ENCODE measurements at places on chromosomes 16 and 17.

DNA sequence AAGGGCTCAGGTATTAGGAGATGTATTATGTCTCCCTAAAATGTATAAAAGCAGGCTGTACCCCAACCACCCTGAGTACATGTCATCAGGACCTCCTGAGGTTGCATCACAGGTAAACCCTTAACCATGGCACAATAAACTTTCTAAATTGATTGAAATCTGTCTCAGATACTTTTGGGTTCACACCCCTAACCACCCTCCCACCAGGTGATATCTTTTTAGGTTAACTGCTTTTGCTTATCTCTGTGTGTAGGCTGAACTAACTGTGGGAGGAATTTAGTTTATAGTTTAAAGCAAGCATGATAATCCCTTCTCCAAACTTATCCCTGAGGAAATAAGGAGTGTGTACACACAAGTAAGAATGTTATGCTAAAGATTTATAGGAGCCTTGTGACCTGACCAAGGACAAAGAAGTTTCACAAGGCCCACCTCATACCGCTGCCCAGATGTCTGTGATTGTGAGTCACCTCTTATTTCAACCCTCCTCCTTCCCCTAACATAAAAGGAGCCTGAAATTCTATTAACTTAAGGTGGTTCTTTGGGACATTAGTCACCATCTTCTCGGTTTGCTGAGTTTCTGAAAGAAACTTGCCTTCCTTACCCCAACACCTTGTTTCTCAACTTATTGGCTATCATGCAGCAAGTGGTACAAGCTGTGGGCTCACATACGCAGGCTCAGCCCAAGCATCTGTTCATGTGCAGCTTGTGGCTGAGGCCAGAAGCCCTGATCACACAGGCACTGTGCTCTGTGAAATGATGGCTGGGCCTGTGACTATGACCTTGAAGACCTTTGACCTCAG lies 11.3 kb downstream of the PRSS22 start:
- DNase-seq: no peak

- DNase-seq: no peak
Observed at GRCh38 chr16:8183176-8184099, 406.9 kb downstream of the TMEM114 start.

DNA sequence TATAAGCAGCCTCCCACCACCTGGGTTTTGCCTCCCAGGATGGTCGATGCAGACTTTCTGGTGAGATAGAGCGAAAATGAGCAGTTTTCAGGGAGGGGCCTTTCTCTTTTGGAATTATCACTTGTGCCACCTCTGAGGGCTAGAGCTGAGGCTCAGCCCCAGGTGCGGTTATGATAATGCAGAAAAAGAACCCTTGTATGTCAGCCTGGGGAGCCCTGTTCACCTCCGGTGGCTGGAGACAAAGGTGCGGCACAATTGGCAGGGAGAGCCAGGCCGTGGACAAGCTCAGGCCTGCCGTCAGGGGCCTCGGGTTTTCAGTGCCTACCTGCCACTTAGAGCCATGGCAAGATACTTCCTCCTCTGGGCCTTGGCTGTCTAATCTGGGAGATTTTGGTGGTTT lies 4.4 kb downstream of the SCPEP1 start:
- no peak for DNase-seq

DNA sequence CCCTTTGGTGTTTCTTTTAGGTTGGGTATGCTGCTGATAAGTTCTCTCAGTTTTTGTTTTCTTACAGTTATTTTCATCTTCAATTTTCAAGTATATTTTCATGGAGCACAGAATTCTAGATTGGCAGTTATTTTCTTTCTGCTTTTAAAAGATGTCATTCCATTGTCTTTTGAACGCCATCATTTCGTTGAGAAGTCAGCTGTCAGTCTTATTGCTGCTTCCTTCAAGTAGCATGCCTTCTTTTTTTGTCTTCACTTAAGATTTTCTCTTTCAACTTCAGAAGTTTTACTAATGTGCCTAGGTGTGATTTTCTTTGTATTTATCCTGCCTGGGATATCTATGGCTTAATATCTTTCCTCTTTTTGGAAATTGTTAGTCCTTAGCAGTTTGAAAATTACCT lies 262.2 kb upstream of the PMFBP1 start:
- DNase-seq: no peak

DNA sequence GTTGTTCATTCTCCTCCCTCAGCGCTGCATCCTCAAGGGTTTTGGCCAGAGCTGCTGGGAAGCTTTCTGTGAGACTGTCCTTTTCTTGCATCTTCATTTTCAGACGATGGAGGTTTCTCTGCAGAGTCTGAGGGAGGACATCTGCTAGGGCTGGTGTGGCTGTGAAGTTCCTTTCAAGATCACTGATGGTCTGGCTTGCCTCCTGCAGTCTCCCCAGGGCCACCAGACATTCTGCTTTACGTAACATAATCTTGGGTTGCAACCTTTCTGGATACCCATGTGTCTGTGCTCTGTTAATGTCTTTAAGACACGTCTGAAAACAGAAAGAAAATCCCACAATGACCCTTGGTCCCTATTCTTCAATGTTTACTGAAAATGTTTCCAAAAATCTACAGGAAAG lies 29.0 kb downstream of the SMYD4 start:
- DNase-seq: no peak

DNA sequence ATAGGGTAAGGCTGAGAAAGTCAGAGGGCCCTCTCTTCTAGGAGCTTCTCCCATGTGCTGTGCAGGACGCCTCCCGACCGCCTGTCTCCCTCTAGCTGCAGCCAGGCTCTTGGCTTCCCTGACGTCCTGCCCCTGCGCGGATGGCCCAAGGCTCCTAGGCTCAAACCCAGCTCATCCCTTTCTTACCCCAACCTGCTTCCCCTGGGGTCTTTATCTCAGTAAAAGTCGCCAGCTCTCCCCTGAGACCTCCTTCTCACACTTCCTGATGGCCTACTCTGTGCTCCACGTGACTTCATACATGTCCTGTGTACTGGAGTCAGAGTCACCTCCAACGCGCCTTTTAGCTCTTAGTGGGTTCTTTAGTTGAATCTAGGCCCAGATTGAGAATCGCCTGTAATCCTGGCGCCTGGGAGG lies 1.1 kb upstream of the ZNF747 start:
- no peak for DNase-seq

GRCh38 chr17:19537111-19537510 lies 3.5 kb downstream of the SLC47A1 start:
- DNase-seq: no peak

DNA sequence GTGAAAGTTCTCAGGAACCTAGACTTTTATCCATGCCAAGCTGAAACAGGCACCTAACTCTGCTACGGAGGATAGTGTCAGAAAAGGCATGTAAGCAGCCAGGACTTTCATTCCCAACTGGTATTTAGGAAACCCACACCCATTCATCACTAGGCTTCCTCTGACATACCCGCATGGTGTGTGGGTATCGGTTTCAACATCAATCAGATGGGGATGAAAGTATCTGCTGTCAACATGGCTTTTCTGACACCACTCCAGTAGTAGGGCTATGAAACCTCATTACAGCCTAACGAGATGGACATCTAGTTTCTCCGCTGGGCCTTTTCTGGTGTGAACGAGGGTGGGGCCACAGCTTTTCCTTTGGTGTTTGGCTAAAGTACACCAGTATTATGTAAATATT lies 1178.3 kb downstream of the CDH11 start:
- DNase-seq: no peak

- no peak for DNase-seq
Observed at GRCh38 chr16:64132759-64133361, 989.0 kb downstream of the CDH11 start.

DNA sequence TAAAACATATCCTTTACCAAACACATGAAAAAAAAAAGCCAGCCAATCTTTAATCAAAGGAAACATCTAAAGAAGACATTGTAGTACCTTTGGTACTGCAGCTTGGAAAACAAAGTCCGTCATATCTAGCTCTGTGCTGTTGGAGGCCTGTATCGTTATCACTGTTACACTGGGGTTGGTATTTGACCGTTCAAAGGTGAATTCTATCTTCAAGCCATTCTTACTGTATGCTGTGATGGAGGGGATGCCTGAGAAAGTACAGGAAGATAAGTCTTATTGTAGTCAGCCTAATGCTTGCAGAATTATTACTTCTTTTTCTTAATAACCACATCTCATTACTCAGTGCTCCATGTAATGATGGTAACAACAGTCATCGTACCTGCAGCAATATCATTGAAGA lies 14.4 kb upstream of the PHLPP2 start:
- DNase-seq: no peak

- no peak for DNase-seq
Observed at GRCh38 chr16:22942811-22943210, 128.8 kb downstream of the HS3ST2 start.

- DNase-seq: no peak
Observed at GRCh38 chr17:44965481-44966234, 2.4 kb downstream of the C1QL1 start.

DNA sequence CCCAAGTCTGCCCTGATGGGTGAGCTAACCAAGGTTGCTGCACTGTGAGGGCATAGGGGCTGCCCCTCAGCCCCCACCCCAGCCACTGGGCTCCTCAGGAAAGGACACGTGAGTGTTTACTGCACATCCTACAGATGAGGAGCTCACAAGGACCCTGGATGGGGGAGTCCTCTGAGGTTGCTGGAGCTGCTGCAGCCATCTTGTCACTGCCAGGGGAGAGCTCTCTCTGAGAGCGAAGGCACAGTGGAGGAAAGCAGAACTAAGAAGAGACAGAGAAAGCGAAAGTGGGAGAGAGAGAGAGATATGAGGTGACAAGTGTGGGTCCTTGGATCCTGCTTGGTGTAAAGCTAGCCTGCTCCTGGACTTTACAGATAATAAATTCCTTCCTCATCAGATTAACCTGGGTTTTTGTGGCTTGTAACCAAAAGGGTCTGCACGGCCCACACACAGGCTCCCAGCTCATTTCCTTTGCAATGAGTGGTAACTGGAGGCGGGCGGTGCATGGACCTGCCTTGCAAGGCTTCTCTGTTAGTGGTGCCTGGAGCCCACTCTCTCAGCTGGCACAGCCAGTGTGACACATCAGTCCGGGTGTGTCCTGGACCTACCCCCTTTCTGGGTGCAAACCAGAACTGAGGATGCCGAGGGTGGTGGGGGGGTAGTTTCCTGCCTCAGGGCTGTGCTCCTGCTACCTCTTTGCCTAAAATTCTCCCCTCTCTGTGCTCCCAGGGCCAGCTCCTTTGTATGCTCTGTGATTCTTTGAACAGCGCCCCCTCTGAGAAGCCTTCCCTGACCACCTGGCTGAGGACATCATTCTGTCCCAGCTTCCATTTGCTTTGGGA lies 14.2 kb downstream of the SNX20 start:
- DNase-seq: no peak

DNA sequence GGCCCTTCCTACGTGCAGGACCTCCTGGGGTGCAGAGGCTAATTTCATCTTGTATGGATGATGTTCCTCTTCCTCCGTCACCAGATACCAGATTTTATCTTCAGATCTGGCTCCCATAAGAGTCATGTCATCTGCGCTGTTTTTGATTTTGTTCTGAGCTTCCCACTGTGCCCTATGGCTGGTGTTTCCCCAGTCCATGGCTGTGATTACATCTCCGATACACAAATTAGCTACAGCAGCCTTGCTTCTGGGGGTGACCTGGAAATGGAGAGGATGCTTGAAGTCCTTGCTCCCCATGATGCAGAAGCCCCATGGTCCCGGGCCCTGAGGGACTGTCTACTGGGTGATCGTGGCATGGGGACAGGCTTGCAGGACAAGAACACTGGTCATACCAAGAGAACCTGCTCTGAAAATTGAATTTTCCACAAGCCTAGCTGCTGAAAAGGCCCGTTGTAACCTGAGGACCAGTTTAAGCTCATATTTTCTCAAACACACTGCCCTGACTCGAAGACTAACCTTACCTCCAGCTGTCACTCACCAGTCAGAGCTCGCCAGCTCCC lies 69.0 kb downstream of the KCNJ12 start:
- DNase-seq: no peak

DNA sequence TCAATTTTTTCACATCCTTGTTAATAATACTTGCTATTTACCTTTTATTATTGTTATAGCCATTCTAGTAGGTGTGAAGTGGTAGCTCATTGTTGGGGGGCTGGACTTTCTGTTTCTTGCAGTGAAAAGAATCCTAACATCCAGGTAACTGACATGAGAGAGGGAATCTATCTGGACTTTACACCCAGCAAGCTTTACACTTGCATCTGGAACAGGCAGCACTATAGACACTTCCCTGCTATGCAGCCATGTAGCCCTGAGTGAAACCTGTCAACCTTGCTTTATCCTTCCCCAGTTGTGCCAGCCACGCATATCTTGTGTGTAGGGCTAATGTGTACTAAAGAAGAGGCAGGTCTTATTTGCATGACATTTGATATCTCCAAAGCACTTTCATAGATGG lies 16.9 kb upstream of the ABCC12 start:
- no peak for DNase-seq

DNA sequence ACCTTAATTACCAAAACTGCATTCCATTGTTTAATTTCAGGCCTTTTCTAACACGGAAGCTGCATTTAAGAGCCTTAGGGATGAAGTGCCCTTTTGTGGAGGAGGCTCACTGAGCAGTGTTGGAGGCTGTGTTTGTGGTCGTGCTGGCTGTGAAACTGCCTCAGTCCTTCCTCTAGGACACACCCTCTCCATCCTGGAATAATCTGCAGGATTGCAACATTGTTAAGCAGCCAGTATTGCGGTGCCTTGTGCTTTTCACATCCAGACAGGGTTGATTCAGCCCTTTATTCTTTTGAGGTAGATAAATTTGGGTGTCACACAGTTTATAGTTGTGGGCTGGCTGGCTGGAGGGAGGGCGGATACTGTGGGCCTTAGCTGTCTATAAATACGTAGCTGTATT lies 141.6 kb downstream of the CDRT15L2 start:
- DNase-seq: no peak

DNA sequence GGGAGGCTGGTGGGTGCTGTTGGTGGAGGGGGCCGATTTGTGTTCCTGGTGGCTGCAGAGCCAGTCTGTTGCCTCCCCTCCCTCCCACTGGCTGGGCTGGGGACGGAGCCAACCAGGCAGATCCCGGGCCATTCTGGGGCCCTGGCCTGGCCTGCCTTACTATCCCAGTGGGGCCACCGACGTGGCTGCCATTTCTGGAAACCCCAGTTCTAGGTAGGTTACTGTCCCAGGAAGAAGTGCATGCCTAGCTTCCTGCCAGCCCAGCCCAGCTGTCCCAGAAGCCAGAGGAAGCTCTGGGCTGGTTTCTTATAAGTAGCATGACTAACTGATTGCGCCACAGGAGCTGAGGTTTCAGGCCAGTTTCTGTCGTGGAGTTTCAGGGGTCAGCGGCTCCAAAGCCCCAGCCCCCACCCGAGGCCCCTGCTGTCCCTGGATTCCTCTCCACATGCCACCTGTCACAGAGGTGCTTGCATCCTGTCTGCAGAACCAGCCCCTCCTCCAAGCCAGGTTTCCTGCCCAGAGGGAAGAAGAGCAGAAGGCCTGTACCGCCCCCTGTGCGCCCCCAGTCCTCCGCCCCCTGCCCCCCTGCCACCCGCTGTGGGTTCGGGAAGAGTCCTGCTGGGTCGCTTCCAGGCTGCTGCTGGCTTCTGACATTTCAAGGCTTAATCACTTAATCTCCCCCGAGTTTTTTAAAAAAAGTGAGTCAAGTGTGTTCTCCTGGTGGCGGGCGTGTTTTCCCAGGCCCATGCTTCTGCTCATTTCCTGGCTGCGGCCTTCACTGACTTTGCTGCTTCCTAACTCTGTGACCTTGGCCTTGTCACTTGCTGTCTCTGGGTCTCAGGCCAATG lies 13.2 kb downstream of the IL4R start:
- DNase-seq: peak; percentile 79

Measured in amniotic stem cell (primary cell).